NCI-H2029 (cell line): ENCODE measurements at places on chromosomes 5 and 9.

- no peak for DNase-seq
These were observed 5.1 kb downstream of the MGAT1 start for GRCh38 chr5:180797256-180798192.

DNA sequence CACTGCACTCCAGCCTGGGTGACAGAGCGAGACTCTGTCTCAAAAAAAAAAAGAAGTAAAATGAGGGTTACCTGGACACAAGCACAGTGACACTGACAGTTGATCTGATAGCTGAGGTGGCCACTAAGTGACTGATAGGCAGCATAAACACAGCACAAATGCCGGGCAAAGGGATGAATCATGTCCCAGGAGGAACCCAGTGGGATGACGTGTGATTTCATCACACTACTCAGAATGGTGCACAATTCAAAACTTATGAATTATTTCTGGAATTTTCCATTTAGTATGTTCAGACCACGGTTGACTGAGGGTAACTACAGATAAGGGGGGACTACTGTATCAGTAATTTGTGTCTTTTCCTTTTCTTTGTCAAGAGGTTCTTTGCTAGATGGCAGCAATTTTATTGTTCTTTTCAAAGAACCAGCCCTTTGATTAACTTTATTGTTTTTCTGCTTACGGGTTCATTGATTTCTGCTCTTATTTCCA lies 34.3 kb upstream of the RNF130 start:
- DNase-seq: no peak

- no peak for DNase-seq
These were observed 121.6 kb downstream of the OXCT1 start for GRCh38 chr5:41748631-41749030.

GRCh38 chr5:155299386-155300005 lies 285.9 kb downstream of the KIF4B start:
- peak; percentile 90 for DNase-seq

DNA sequence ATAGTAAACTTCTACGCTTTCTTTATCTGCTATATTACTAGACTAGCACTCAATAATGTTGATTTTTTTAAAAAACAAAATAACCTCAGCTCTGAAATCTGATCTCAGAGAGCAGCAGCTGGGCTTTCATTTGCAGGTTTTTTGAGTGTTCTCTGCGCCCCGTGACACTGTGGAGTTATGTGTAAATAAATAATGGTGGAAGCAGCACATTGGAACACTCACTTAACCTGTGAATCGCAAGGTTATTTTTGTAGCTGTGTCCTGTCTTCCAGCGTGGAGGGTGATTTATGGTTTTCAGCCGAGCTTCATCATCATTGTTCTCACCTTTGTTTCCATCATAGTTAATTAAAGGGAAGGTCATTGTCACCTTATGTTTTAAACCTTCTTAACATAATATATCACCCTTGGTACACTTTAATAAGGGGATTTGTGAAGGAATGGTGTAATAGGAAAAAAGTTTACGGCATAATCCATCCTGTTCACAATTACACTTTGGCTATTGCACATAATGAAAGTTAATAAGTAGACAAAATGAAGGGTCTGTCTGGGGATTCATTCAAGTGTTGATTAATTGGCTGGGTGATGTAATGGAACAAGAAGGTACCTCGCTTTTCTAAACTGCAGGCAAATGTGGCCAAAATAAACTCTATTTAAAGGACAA lies 493.3 kb upstream of the ADAMTS16 start:
- DNase-seq: no peak

DNA sequence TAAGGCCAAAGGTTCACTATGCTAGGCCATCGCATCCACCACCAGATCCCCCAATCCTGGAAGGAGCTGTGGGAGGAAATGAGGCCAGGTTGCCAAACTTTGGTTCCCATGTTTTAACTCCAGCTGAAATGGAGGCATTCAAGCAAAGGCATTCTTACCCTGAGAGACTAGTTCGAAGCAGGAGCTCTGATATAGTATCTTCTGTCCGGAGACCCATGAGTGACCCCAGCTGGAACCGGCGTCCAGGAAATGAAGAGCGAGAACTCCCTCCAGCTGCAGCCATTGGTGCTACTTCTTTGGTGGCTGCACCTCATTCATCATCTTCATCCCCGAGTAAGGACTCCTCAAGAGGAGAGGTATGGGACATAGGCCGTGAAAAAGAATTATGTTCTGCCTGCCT lies 75.6 kb downstream of the GAPVD1 start:
- DNase-seq: no peak
